HEK293T (cell line): ENCODE measurements at places on chromosomes 4 and X.

DNA sequence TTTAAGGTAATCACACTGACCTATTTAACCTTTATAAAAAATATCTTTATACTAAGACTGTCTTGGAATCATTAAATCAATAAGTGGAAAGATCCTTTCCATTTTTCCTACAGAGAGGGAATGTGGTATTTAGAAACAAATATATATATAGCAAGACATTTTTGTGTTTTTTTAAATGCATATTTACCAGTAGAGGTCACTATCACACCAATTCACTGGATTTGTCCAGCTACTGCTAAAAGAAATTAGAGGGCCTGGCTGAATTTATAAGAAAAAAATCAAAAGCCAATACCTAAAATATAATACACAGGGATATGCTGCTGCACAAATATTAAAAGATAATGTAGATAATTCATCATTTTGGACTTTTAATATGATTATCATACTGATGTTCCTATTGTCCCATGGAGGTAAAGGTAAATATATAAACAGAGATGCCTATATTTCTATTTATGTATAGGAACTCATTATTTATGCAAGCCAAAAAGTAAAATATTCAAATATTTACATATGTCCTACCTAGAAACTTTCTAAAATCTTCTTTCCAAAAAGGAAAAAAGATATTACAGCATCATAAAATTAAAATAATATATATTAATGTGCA is 69.5 kb downstream of the PDE5A start:
- DNase-seq, result peak; percentile 20

DNA sequence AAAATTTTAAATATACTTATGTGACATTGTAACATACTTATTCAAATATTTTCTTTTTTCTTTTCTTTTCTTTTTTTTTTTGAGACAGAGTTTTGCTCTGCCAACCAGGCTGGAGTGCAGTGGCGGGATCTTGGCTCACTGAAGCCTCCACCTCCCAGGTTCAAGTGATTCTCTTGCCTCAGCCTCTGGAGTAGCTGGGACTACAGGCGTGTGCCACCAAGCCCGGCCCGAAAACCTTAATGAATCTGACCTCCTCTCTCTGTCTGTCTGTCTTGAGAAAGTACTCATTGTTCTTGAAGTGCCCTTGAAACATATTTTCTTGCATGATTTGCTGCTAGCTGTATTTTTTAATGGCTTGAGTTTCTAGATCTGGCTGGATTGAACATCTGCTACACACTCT is 136.8 kb downstream of the ANAPC4 start:
- no peak for DNase-seq

GRCh38 chrX:132876523-132877338 is 81.7 kb downstream of the HS6ST2 start:
- peak; percentile 30 for DNase-seq

- DNase-seq, result no peak
Measured at GRCh38 chrX:20623448-20623847, 356.7 kb upstream of the RPS6KA3 start.

DNA sequence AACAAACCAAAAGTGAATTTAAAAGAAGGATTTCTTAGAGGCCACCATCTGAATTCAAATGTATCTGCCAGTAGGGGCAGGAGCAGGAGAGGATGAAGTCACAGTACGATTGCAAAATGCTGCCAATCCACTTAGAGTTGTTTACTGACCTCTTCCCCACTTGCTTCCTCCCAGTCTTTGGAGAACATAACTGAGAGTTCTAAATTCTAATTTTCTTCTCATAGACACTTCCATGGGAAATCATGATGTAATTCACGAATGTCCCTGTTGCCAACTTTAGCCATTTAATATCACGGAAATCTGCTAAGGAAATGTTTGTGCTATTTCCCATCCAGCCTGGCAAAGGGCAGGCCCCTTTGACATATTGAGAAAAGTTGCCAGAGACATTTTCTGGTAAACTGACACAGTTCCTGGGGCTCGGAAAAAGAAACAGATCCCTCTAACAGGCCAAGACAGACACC is 33.6 kb upstream of the NOCT start:
- DNase-seq, result no peak

DNA sequence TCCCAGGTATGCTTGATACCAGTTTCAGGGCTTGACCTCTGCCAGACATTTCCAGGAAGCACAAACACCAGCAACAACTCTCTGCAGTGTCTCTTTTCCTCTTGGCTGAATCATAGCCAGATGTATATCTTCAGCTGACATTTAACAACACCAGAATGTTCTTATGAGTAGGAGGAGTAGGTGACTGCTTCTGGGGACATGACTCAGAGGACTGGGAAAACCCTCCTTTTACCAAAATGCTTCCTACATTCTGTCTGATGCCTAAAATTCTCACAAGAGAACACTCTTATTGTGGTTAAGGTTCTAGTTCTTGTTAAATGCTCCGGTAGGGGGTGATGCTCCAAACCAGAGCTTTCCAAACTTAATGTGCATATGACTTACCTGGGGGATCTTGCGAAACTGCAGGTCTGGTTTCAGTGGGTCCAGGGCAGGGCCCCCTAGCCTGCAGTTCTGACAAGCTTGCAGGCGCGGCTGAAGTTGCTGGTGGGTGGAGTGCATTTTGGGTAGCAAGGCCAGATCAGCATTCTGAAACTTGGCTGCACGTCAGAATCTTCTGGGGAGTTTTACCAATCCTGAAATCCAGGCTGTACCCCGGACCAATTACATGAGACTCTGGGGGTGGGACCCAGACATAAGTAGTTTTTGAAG is 329.3 kb upstream of the RPS6KA3 start:
- no peak for DNase-seq

DNA sequence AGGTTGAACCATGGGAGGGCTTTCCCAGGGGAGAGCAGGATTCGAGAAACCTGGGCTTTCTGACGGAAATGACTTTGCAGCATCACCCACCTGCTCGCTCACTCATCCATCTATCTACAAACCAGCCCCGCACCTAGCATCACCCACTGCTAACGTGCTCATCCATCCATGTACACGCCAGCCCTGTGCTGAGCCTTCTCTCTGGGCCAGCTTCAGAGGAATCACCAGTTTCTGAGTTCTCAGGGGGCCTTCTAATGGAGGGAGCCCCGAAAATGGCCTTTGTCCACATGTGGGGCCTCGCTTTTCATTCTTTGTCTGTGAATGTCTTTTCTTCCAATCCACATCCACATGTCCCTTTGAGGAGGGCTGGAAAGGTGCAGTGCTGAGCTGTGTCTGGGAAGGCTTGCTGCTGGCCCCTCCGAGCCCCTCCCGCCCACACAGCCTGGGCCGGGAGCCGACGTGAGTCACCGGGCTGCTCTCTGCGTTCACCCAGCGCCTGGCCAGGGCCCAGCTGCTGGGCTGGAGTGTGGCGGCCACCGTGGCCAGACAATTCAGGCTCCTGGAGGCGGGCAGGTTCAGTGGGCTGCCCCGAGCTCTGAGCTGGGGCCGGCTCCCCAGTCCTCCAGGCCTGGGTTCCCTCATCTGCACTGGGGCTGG is 14.7 kb downstream of the SORCS2 start:
- DNase-seq, result peak; percentile 47

GRCh38 chrX:81900522-81900921 is 698.6 kb downstream of the SH3BGRL start:
- no peak for DNase-seq

DNA sequence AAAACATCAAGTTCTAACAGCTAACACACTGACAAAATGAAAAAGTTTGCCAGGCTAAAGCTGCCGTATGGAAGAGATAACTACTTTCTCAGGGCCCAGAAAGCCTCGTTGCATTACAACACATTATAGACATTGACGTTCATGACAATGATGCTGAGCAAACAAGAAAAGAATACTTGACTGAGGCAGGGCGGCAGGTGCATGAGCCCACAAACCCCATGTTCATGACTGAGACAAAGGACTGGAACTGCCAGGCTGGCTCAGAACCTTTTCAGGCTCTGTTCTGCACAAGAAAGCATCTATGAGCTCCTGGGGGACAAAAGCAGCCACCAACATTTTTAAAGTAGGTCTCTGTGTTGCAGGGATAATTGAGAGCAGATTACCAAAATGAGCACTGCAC is 13.6 kb downstream of the TLR6 start:
- DNase-seq, result no peak

DNA sequence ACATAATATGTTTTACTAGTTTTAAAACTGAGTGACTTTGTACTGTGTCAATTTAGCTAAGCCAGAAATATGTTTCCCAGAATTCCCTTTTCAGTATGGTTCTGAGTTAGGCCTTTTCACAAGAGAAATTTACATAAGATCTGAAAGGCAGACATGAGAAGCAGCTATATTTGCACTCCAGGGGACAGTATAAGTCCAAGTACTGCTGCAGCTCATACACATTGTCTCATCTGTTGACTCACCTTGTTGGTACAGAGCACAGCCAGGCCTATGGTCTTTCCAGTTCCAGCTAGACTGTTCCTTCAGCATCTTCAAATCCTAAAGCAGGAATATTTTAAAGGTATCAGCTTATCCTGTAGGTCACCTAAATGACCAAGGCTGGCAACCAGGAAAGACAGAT is 53.5 kb downstream of the BMP3 start:
- DNase-seq, result no peak

GRCh38 chr4:153084224-153084979 is 119.8 kb upstream of the TRIM2 start:
- no peak for DNase-seq

- no peak for DNase-seq
Measured at GRCh38 chrX:10015723-10016518, 48.8 kb downstream of the CLDN34 start.

DNA sequence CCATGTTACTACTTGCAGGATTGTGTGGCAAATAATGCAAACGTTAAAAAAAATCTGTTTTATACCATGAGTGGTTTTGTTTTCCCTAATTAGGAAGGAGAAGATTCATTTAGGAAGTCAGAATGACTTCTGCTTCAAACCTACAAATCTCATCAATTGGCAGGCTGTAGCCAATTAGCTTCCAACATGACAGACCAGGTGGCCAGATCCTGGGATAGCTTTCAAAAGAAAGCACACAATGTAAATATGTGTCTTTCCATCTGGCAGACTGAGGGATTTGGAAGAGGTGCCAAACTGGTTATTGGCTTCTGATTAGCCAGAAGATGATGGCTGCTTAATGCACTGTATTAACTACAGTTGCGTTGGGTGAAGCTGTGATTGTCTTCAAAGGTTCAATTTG is 432.8 kb downstream of the ANKRD50 start:
- DNase-seq, result no peak

GRCh38 chr4:88215351-88215750 is 56.9 kb upstream of the ABCG2 start:
- DNase-seq, result no peak

- peak; percentile 88 for DNase-seq
Measured at GRCh38 chr4:56467284-56468096, at the start of gene SRP72. Gene SRP72 (plus strand): TSS chr4:56467617. CDS start chr4:56467636, 19 bp downstream.

GRCh38 chr4:3514221-3514780 is 17.9 kb downstream of the LRPAP1 start:
- DNase-seq, result no peak

DNA sequence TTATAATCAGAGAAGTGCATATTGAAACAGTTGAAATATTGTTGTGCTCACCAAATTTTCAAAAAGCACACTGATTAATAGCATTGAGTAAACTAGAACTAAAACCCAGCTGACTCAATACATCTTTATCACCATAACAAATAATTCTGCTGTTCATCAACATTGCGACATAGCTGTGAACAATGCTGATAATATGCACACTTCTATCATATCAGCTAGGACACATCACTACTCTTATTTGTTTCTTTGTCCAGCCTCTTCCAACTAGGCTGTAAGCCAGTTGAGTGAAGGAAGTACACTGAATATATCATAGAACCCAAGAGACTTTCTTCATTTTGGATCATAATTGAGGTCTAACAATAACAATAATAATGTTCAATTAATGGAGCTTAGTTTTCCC is 349.7 kb downstream of the IQCM start:
- DNase-seq, result no peak

- no peak for DNase-seq
Measured at GRCh38 chr4:57206172-57206571, 96.0 kb upstream of the IGFBP7 start.

DNA sequence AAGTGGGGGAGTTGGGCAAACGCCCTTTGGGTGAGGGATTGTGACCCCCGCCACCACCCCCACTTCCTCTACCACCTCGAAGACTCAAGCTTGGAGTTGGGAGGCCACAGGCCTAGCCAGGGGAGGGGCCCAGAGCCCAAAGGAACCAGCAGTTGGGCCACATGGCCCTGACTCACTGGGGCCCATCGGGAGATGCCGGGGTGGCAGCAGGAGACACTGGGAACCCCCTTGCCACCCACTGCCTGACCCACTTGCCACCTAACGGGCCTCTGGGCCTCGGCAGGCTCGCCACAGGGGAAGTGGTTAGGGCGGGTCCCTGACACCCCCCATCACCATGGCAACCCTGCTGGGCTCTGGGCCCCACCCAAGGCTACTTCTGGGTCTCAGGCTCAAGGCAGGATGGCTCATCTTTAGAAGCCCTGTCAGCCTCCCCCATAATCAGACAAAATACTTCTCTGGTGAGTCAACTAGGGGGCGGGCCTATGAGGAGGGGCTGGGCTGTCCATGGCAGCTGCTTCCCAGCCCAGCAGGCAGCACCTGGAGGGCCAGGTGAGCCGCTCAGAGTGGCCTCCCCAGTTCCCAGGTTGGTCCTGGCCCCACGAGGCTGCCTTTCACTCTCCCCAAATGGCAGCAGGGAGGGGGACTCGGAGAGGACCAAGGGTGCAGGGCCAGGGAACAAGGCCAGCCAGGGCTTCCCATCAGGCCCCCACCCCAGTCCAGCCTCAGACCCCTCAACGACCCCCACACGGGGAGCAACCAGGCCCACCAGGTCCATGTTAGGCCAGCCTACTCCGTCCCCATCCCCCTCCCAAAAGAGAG is 5.6 kb downstream of the FLNA start:
- DNase-seq, result no peak

DNA sequence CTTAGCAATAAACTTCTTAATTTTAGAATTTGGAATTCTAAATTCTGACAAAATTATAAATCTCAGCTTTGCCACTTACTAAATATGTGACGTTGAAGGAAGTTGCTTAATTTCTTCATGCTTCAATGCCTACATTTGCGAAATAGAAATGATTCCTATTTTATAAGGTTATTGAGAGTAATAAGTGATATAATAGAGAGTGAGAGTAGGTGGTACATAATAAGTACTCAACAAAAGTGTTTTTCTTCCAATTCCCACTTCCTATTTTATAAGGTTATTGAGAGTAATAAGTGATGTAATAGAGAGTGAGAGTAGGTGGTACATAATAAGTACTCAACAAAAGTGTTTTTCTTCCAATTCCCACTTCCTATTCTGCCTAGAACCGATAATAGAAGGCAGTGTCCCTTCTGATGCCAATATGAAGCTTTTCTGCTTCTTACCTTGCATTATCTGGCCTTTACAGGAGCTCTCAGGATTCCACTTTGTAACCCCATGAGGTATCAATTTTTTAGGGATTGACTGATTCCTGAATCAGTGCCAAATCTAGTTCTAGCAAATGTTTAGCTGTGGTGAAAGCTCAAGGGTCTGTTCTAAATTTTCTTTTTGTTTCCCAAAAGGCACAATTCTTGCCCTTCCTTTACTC is 31.4 kb downstream of the VSIG4 start:
- DNase-seq, result no peak

GRCh38 chr4:107600436-107600835 is 119.6 kb downstream of the PAPSS1 start:
- DNase-seq, result no peak
